ENCODE measurements at places on chromosomes 16 and 17.

DNA sequence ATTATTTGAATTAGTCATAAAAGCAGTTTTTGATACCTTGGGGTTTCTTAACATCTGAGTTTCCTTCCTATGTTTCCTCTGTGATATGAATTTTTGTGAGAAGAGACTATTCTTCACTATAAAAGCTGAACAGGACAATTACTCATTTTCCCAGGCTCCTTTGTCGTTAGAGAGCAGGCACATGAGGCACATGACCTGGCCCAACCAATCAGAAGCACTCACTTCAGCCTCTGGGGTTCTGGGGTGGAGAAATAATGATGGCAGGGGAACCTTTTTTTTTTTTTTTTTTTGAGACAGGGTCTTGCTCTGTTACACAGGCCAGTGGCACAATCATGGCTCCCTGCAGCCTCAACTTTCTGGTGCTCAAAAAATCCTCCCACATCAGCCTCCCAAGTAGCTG is 145.5 kb upstream of the ASIC2 start:
- no peak for DNase-seq

- no peak for DNase-seq
Observed at GRCh38 chr16:56870276-56870888, 5.4 kb downstream of the SLC12A3 start.

GRCh38 chr17:74541176-74542111 is 4.5 kb downstream of the CD300C start:
- DNase-seq = no peak

DNA sequence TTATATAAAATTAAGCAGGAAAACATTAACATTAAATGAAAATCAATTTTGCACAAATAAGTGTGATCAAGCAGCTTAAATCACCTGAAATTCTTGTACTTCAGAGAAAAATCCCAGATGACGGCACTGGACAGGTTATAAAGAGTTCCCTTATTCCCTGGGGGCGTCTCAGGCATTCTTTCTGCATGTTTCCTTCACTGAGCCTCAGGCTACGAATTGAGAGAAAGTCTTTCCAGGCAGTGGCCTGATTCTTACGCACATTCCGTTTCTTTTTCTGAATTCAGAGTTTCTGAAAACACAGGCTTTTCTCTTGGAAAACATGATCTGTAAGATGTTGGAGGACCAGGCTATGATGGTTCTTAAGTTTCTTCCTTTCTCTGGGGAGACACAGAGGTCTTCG is 22.1 kb upstream of the PITPNM3 start:
- no peak for DNase-seq

GRCh38 chr16:85986931-85987749 is 88.2 kb downstream of the IRF8 start:
- DNase-seq = peak; percentile 30

GRCh38 chr16:56691885-56692284 is 9.6 kb downstream of the MT1X start:
- DNase-seq = no peak

DNA sequence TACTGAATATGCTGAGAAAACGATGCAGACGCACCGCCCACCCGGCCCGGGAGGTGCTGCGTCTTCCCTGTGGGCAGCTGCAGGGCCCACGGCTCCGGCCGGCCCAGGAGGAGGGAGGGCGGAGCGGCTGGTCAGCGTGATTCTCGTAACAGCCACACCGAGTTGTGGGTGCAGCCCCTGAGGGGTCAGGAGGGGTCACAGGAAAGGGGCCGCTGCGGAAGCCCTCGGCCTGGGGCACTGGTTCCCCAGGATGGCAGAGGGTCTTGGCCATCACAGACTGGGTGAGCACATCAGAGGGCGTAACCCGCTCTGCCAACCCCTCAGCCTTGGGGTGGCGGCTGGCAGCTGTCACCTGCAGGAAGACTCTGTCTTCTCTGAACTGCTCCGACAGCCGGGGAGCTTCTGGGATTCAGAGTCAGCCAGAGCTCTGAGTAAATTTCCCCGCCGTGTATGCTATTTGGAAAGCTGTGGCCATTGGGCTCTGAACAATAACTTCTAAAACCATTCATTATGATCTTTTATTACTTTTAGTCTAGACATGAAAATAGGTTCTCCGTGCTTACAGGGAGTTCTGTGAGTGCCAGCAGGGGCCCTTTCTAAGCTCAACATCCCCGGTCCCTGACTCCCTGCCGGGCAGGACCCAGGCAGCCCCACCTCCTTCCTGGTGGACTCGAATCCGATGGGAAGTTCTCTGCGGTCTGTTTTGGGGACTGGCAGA is 87.4 kb upstream of the CHMP6 start:
- DNase-seq = no peak

DNA sequence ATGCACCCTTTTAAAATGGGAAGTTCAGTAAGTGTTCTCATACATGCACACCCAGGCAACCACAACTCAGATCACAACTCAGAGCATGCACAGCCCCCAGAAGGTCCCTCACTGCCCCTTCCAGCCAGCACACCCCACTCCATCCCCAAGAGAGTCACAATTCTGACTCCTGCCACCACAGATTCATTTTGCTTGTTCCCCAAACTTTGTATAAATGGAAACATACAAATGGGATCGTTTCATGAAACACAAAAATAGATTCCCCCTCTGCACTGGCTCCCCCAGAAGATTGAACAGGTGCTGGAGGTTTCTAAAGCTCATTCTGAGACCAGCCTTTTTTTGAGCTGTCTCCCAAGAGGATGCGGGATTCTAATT is 3.3 kb upstream of the TNFRSF13B start:
- DNase-seq = no peak

GRCh38 chr16:75288596-75289120 is 37.2 kb upstream of the BCAR1 start:
- DNase-seq = peak; percentile 24

DNA sequence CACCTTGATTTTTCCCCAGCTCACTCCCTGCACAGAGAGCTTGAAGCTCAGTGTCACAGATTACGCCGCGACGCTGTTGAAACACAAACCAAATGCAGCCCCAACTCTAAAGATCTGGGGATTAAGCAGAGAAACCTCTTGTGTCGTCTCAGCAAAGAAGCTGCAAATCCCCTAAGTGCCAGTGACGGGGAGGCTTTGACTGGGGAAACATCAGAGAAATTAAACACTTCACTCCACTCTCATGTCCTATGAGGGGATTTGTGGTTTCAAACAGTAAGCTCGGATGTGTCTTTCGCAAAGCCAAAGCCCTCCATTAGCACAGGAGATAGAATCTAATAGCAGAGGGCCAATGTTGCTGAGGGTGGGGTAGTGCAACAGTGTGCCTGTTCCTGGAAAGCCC is 233.7 kb downstream of the HS3ST4 start:
- DNase-seq = no peak

GRCh38 chr16:12124742-12125141 is 148.2 kb downstream of the SNX29 start:
- no peak for DNase-seq

GRCh38 chr16:86193528-86194193 is 294.7 kb downstream of the IRF8 start:
- DNase-seq = no peak

- no peak for DNase-seq
Observed at GRCh38 chr16:68685685-68686478, 40.8 kb downstream of the CDH3 start.

DNA sequence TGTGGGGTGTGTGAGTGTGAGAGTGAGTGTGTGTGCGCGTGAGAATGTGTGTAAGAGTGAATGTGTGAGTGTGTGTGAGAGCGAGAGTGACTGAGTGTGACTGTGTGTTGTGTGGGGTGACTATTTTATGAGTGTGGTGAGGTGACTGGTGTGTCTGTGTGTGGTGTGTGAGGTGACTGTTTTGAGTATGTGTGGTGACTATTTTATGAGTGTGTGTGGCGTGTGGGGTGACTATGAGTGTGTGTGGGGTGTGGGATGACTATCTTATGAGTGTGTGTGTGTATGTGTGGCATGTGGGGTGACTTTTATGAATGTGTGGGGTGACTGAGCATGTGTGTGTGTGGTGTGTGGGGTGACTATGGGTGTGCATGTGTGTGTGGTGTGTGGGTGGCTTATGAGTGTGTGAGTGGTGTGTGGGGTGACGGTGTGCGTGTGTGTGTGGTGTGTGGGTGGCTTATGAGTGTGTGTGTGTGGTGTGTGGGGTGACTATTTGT is 152.9 kb upstream of the PLCG2 start:
- no peak for DNase-seq

DNA sequence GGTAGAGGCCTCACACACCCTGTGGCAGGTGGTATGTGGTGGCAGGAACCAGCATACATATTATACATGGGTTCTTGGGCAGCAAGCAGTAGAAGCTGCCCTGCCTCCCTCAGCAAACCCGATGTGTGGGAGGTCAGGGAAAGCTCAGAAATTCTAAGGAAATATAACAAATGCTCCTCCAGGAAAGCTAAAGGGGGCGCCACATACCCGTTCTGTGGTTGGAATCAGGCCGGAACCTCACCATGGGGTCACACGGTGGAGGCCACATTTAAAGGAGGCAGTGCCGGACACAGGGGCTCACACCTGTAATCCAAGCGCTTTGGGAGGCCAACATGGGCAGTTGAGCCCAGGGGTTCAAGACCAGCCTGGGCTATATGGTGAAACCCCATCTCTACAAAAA is 12.4 kb upstream of the KATNB1 start:
- no peak for DNase-seq

GRCh38 chr17:72875361-72875760 is 217.1 kb downstream of the SLC39A11 start:
- no peak for DNase-seq

DNA sequence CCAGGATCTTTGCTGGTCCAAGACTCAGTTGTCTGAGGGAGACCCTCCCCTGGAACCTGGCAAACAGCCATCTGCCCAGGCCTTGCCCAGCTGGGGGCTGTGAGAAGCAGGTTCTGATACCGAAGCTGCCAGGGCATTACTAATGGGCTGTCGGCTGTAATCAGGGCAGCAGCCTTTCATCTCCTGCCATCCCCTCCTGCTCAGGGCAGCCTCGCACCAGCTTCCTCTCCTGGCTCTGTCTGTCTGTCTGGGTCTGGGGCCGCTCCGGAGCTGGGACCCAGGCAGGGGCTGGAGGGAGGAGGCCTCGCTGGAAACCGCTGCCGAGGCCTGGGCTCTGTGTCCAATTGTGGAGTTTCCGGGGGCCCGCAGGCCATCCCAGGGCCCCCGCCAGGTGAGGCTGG is 21.6 kb upstream of the BRD7 start:
- DNase-seq = no peak

DNA sequence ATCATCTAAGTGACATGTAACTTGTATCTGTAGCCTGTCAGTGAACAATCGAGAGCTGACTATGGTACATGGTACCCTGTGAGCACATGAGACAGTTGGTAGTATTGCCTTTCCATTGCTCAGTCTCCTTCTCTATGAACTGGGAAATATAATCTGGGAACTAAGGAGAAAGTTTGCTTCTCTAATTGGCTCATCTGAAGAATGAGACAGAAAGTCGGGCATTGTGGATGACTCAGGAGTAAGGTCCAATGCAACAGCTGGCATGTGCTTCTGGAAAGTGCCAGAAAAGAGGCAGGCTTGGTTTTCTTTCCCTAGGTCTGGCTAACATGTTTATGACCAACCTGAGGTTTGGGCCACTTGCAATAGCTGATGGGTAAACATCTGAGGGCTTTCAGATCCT is 51.9 kb downstream of the ZZEF1 start:
- DNase-seq = no peak

GRCh38 chr16:88407807-88408206 is 25.0 kb downstream of the ZNF469 start:
- DNase-seq = no peak

- DNase-seq = no peak
Observed at GRCh38 chr17:75524269-75524969, 1.1 kb upstream of the LLGL2 start.

DNA sequence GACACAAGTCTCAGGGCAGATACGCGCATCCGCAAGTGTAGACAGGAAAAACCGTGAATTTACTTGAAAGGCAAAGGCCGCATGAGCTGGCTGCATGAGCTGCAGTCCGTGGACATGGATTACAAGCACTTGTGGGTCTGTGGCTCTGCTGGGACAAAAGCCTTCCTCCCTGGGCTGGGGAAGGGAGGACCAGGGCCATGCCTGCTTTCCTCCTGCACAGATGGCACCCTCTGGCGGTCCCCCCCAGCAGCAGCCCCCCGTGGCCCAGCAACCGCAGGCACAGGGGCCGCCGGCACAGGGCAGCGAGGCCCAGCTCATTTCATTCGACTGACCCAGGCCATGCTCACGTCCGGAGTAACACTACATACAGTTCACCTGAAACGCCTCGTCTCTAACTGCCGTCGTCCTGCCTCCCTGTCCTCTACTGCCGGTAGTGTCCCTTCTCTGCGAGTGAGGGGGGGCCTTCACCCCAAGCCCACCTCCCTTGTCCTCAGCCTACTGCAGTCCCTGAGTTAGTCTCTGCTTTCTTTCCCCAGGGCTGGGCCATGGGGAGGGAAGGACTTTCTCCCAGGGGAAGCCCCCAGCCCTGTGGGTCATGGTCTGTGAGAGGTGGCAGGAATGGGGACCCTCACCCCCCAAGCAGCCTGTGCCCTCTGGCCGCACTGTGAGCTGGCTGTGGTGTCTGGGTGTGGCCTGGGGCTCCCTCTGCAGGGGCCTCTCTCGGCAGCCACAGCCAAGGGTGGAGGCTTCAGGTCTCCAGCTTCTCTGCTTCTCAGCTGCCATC is 1.7 kb upstream of the MRPL12 start:
- no peak for DNase-seq

- DNase-seq = no peak
Observed at GRCh38 chr16:70304892-70305448, 6.0 kb downstream of the DDX19B start.

GRCh38 chr16:27413956-27414355 is 12.0 kb downstream of the IL21R start:
- no peak for DNase-seq

DNA sequence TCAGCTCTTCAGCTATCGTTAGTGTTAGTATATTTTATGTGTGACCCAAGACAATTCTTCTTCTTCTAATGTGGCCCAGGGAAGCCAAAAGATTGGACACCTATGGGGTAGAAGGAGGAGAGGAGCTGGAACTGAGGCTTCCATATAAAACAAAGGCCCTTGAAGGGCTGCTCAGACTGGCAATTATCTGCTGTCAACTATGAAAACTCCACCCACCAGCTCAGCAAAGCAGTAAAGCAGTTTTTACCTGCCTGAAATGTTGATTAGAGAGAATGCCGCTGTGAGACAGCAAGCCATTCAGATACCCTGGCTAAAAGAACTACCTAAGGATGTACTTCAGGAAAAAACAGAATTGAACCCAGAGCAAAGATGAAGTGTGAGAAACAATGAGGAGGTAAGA is 45.9 kb upstream of the GNAO1 start:
- DNase-seq = no peak

DNA sequence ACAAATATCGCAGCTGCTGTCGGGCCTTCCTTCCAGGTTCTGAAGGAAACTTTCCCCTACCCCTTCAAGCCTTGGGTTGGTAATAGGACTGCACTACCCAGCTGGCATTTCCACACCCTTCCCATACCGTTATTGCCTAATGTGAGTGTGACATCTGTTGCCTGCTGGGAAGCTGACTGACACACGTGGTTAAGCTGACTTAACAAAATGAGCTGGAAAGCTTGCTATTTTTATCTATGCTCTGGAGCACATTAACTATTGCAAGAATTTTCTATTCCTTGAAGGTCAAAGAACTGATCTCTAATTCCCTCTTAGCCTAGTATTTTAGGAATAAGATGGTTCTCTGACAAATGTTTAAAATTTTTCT is 79.5 kb downstream of the PMP22 start:
- DNase-seq = no peak

Data from stimulated activated CD8-positive, alpha-beta memory T cell treated with anti-CD3 and anti-CD28 coated beads, Interleukin-7, amount 100 ng/mL, for 1 hour (primary cell).